Activated CD4-positive, alpha-beta memory T cell treated with anti-CD3 and anti-CD28 coated beads, Interleukin-2, amount 10 ng/mL, durations not matched to agents 7 days and 5 days (primary cell): ENCODE measurements at places on chromosomes 6 and 20. TPM values are rescaled to one million over a fixed set of nuclear protein-coding genes. Genes with fewer than 3 reads are reported as not detected.

DNA sequence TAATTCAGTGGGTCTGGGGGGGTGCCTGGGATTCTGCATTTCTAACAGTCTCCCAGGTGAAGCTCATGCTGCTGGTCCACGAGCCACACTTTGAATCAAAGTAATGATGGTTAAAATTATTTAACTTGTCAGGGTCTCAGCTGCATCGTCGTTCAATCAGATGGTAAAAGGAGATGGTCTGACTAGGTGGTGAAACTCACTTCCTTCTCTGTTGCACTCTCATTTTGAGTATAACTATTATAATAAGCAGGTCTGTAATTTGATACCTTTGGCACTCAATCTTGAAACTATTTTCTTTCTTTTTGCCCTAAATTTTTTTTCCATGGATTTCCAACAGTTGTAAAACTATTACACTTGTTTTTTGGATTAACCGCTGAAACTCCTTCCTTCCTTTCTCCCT lies 292.5 kb downstream of the FARS2 start:
- DNase-seq, result no peak

DNA sequence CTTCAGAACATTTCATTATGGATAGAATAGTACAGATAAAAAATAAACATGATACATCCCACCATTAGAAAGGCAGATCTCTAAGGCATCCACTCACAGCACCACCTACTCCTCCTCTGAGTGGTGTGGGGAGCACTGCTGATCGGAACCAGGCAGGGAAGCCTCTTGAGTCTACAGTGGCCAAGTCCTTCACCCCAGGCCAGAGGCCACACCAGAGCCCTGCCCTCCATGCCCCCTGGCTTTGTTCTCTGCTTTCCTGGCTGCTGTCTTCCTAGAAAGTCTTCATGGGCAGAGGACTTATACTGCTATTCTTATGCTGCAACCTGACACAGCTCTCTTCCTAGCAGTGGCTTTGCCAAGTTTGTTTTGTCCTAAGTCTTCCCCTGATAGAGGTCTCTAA lies 201.8 kb upstream of the THBS2 start:
- no peak for DNase-seq

BTN1A1 gene
- total RNA-seq, result not detected

GRCh38 chr6:156809034-156809433 lies 31.9 kb downstream of the ARID1B start:
- DNase-seq, result no peak

JAG1 gene
- total RNA-seq, result 0.30 TPM

TUBB1 gene
- total RNA-seq, result not detected

- no peak for DNase-seq
These were observed 313.2 kb downstream of the TFAP2A start for GRCh38 chr6:10101551-10102252.

PCSK2 gene
- total RNA-seq, result not detected

GRCh38 chr6:87789198-87789899 lies 87.3 kb upstream of the AKIRIN2 start:
- no peak for DNase-seq

DNA sequence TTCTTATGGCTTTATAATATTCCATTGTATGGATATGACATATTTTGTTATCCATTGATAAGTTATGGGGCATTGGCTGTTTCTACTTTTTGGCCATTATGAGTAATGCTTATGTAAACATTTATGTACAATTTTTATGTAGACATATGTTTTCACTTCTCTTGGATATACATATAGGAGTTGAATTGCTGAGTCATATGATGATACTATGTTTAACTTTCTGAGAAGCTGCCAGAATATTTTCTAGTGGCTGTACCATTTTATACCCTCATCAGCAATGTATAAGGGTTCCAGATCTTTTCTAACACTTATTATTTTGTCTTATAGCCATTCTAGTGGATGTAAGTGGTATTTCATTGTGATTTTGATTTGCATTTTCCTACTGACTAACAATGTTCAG lies 23.1 kb downstream of the OTOR start:
- DNase-seq, result no peak

BPIFB3 gene
- total RNA-seq, result not detected
